Naive thymus-derived CD8-positive, alpha-beta T cell (primary cell): ENCODE measurements at places on chromosomes 6 and 20.

- H3K27me3 ChIP-seq = peaks cover 6% of the 10 kb centered on the region
- H3K4me1 ChIP-seq = peaks cover 2% of the 10 kb centered on the region
- DNase-seq = no peak
- H3K4me3 ChIP-seq = no peak overlapping the region
These were observed 121.1 kb downstream of the PLEKHG1 start for GRCh38 chr6:150720774-150721233.

DNA sequence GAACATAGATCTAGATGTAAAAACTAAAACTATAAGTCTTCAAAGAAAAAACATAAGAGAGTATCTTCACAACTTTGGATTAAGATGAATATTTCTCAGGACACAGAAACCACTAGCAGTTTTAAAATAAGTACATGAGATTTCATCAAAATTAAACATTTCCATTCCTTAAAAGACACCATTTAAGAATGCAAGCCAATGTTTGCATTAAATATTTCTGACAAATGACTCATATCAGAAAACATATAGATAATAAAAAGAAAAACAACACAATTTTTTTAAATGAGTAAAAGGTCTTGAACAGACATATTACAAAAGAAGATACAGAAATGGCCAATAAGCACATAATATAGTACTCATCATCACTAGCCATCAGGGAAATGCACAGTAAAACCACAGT lies 59.7 kb downstream of the COL21A1 start:
- no peak overlapping the region for H3K4me3 ChIP-seq
- no peaks in the 10 kb centered on the region for H3K36me3 ChIP-seq
- H3K4me1 ChIP-seq = no peaks in the 10 kb centered on the region
- no peaks in the 10 kb centered on the region for H3K27me3 ChIP-seq
- H3K27ac ChIP-seq = no peak overlapping the region
- DNase-seq = no peak

- DNase-seq = no peak
- no peaks in the 10 kb centered on the region for H3K4me1 ChIP-seq
- H3K27me3 ChIP-seq = peaks cover 46% of the 10 kb centered on the region
These were observed 220.8 kb upstream of the HEY2 start for GRCh38 chr6:125528621-125529041.

GRCh38 chr6:27209659-27210269 lies 37.7 kb upstream of the PRSS16 start:
- H3K27me3 ChIP-seq = peaks cover 64% of the 10 kb centered on the region
- H3K36me3 ChIP-seq = no peaks in the 10 kb centered on the region
- H3K4me3 ChIP-seq = no peak overlapping the region
- H3K4me1 ChIP-seq = peaks cover 12% of the 10 kb centered on the region

DNA sequence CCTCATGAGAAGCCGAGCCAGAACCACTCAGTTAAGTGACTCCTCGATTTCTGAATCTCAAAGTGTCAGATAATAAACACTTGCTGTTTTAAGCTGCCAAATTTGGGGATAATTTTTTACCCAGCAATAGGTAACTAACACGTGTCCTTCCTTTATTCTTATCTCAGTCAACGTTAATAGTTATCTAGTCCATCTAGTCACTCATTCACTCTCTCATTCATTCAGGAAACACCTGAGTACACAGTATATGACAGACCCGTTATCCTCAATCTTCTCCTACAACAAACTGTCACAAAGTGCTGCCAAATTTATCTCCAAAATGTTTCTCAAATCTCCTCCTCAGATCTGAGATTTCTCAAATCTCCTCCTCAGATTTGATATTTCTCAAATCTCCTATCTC lies 13.1 kb downstream of the FAM184A start:
- no peaks in the 10 kb centered on the region for H3K4me1 ChIP-seq
- DNase-seq = no peak
- no peak overlapping the region for H3K4me3 ChIP-seq
- no peaks in the 10 kb centered on the region for H3K36me3 ChIP-seq

GRCh38 chr20:56409521-56409920 lies 2.5 kb upstream of the CASS4 start:
- H3K36me3 ChIP-seq = peaks cover 39% of the 10 kb centered on the region
- no peak overlapping the region for H3K4me3 ChIP-seq
- no peaks in the 10 kb centered on the region for H3K27me3 ChIP-seq
- no peak for DNase-seq
- no peak overlapping the region for H3K27ac ChIP-seq
- H3K4me1 ChIP-seq = peaks cover 49% of the 10 kb centered on the region

DNA sequence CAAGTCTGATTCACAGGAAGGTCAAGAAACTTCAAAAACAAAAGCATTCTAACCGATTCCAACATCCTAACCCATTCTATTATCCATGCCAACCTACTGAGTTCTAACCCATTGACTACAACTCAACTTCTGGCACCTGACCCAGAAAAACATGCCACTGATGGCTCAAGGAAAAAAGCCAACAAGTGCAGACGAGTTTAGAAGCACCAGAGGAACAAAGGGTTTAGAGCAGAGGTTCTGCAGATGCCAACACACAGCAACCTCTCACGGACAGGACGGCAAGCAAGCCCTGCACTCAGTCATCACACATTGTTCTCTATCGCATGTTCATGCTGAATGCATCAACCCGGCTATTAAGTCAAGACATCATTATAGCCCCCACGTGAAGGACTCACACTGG lies 25.2 kb upstream of the MC3R start:
- DNase-seq = no peak
- H3K27ac ChIP-seq = no peak overlapping the region
- no peak overlapping the region for H3K4me3 ChIP-seq
- H3K27me3 ChIP-seq = peaks cover 7% of the 10 kb centered on the region
